ENCODE measurements at places on chromosomes 2 and 18.

DNA sequence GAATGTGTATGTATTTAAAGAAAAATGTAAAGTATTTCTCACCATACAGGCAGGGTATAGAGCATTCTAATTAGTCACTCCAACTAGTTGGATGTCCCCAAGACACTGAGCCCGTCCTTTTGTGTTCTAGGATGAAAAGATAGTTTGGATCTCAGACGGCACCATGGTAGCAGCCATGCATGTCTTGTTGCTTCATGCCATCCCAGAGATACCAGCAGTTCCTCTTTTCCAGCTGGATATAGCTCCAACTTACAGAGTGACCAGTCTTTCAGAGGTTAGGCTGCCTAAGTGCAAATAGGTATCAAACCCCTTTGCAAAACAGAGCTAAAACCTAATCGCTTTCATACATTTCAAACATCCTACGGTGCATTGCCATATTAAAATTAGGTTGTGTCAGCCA lies 275.3 kb downstream of the MTX2 start:
- DNase-seq: no peak

- DNase-seq: no peak
These were observed 98.7 kb upstream of the LPIN2 start for GRCh38 chr18:3111523-3112240.

DNA sequence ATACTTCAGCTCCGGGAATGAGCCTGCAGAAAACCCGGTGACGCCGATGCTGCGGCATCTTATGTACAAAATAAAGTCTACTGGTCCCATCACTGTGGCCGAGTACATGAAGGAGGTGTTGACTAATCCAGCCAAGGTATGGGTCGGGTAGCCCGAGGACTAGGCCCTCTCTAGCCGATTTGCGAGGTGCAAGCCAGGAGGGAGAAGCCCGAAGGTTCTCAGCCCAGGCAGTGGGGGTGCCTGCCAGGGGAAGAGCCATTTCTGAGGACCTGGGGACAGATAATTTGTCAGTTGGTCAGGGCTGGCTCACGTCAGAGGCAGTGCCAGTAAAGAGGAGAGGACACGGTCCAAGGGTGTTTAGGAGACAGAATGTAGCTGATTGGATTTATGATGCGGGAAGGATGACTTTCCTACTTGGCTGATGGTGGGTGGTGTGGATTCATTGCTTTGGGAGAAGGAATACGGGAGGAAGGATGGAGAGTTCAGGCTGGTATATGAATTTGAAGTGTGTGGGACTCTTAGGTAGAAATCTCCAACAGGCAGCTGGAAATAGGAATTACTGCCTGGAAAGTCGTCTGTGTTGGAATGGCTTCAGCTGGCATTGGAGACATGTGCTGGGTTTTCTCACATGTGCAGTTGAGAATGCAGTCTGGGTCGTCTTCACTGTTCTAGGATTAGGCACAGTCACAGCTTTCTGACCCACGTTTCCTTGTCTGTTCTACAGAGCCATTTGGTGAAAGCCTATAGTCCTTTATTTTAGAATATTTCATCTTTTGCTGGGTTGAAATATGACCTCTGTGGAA lies 874 bp downstream of the NDUFAF7 start:
- no peak for DNase-seq

GRCh38 chr2:150909090-150909489 lies 352.6 kb downstream of the RBM43 start:
- DNase-seq: no peak

DNA sequence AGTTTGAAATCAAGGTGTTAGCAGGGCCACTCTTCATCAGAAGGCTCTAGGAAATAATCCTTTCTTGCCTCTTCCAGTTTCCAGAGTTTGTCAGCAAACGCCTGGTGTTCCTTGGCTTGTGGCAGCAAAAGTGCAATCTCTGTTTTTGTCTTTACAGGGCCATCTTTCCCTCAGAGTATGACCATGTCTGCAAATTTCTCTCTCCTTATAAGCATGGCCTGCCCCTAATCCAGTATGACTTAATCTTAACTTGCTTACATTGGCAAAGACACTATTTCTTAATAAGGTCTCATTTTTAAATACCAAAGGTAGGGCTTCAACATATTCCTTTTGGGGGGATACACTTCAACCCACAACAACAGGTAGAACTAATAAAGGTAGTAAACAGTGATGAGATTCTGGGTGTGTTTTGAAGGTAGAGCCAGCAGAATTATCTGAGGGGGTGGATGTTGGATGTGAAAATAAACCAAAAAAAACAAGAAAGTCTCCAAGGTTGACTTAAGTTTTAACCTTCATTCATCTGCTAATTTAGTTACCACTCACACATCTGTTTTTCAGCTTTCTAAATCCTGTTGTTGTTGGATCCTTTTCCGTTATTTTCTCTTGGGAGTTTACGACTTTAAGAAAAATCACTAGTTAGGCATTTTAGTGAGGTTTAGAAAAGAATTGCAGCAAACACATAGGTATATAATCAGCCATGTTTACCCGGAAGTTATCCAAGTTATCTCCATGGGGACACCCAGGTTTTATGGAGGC lies 234.4 kb upstream of the FIGN start:
- DNase-seq: no peak

- DNase-seq: no peak
These were observed 324.9 kb downstream of the LPIN1 start for GRCh38 chr2:12071318-12071717.

- no peak for DNase-seq
These were observed 558.8 kb upstream of the CHAC2 start for GRCh38 chr2:53208815-53209214.

DNA sequence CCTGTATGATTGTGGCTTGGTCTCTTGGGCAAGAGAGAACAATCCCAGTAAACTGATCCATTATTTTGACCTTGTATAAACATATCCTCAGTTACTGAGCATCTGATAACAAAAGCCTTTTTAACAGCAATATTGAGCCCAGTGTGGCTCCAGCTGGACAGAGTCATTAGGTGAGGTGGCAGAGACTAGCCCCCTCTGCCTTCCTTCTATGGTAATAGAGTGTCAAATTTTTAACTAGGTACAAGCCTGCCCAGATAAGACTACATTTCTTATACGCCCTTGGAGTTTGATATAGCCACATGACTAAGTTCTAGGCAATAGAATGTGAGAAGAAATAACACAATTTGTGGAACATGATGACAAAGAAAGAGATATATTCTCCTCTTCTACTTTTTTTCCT lies 56.2 kb downstream of the HNMT start:
- no peak for DNase-seq

DNA sequence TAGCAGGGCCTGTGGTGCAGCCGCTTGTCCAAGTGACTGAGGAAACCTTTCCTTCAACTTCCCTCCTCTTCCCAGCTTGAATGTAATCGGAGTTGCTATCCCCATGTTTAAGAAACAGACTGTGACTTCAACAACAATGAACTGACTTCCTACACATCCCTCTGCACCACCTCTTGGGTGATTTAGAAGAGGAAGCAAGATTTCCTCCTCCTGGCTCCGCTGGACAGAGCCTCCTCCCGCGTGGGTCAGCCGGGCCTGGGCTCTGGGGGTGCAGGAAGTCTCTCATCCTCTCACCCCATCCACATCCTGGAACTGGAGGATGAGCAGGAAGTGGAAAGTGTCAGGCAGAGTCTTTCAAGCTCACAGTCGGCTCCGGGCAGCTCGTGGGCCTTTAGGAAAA lies 84.3 kb downstream of the GATA6 start:
- no peak for DNase-seq

DNA sequence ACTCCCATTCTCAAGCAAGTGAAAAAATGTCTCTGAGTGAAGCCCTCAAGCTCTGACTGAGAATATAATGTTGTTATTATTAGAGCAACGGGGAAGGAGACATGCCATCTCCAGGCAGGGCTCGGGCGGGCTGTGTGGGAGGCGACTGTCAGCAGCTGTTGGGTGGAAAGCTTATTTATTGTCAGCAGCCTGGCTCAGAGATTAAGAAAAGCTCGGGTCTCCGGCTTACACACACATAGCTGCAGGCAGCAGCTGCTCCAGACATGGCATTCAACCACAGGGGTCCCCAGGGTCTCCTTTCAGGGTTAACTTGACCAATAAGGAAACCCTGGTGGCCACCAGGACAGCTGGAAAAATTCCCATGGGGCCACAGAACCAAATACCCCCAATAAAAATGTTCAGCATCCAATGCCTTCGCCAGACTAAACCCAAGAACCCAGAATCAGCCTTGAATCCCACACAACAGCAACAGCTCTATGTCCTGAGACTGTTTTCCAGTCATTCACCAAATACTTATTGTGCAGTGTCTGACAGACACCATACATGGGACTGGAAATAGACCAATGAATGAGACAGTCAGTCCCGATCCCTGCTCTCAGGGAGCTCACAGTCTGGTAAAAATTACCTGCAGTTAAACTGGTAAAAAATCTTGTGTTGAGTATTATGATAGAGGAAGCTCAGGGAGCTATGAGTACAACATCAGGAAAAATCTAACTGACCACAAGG lies 70.5 kb upstream of the RTN4 start:
- no peak for DNase-seq

DNA sequence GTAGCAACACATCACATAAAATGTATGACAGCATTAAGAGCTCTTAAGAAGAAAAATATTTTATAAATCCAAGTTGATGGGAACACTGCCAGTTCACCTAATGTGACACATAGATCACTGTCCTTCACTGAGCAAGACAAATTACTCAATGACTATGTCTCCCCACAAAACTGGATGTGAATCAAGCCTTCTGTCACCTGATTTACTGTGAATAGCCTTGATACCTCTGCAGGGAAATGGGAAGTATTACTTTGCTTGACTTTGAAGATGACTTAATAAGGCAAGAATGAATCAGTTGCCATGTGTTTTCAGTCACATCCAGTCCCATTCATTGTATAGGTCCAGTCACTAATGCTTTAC lies 94.6 kb downstream of the NYAP2 start:
- DNase-seq: no peak

Data from CD4-positive, alpha-beta T cell treated with Interleukin-2 at 100 ng/mL for 4 hours (primary cell).